ENCODE measurements at places on chromosomes 1 and 21.

GRCh38 chr1:85578321-85579295 is 2.0 kb upstream of the CCN1 start:
- peak; percentile 39 for DNase-seq

DNA sequence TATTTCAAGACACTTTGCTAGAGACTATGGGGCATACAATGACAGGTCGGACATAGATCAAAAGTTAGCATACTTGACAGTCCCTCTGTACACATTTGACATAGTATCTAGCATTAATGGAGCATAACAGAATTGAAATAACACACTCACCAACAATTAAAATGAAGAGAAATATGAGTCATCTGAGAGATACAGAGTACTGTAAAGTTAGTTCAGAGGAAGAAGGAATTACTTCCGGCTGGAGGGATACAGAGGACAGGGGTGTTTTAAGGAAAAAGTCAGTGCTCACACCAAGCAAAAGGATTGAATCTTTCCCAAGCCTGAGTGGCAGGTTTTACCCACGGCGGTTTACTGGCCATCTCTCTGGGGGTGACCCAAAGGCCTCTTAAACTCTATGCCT is 2.4 kb downstream of the ZMYND12 start:
- no peak for DNase-seq

- DNase-seq, result no peak
Observed at GRCh38 chr1:209678981-209679539, 3.8 kb downstream of the G0S2 start.

- DNase-seq, result no peak
Observed at GRCh38 chr1:6511056-6511455, 19.6 kb upstream of the PLEKHG5 start.

DNA sequence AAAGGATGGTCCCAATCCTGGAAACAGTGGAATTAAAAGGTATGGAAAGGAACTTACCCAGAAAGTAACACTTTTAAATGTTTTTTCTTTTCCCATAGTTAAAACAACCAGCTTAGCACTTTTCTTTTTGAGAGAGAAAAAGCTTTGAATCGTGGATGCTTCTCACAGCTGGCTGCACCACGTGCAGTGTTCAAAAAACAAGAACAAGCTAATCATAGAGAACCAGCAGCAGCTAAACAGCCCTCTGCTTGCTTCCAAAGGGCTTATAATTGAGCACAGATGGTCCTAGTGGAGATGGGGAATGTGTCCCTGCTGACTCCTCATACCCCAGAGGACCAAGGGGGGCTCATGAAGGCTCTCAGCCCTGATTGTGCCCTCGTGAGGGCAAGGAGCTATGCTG is 26.4 kb downstream of the UTP25 start:
- no peak for DNase-seq

- no peak for DNase-seq
Observed at GRCh38 chr1:93908394-93909145, 660 bp downstream of the GCLM start.

DNA sequence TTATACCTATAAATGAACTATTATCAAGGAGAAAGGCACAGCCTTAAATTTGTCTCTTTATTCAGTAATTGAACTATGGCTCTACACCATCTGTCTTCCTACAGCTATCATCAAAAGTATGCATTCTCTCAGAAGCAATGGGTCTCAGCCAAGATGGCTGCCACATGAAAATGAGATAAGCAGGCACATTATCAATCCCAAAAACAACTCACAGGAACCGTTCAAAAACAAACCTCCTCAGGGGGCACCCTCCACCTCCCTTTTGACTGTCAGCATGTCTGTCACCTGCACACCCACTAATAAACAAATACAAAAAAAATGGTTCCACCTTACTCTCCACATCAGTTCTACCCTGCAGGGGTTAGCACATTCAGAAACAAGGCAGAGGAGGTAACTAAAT is 23.6 kb downstream of the KIAA0319L start:
- DNase-seq, result no peak

- DNase-seq, result no peak
Observed at GRCh38 chr21:33835920-33836319, 79.7 kb downstream of the ATP5PO start.

DNA sequence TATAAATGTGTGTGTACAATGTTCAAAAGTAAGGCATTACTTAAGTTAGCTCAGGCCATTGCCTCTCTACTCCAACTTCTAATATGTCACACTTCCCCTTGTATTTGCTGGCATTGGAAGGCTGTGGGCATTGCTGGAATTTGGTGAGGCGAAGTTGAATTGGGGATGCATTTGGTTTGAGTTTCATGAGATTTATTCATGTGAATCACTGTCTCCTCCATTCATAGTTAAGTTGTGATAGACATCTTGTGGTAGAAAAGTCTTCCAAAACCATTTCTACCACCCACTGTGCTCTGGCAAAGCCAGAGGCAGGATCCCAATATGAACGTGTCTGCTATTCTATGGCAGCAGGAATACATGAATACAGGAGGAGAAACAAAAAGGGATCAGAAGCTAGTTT is 397.8 kb upstream of the USP24 start:
- no peak for DNase-seq

GRCh38 chr1:208300084-208300770 is 56.0 kb upstream of the PLXNA2 start:
- DNase-seq, result no peak

DNA sequence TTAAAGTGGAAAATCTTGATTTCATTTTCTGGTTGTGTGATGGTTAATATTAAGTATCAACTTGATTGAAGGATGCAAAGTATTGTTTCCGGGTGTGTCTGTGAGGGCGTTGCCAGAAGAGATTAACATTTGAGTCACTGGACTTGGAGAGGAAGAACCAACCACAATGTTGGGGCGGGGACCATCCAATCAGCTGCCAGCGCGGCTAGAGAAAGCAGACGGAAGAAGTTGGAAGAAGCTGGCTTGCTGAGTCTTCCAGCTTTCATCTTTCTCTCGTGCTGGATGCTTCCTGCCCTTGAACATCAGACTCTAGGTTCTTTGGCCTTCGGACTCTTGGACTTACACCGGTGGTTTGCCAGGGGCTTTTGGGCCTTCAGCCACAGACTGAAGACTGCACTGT is 832.6 kb upstream of the TMPRSS15 start:
- DNase-seq, result no peak

DNA sequence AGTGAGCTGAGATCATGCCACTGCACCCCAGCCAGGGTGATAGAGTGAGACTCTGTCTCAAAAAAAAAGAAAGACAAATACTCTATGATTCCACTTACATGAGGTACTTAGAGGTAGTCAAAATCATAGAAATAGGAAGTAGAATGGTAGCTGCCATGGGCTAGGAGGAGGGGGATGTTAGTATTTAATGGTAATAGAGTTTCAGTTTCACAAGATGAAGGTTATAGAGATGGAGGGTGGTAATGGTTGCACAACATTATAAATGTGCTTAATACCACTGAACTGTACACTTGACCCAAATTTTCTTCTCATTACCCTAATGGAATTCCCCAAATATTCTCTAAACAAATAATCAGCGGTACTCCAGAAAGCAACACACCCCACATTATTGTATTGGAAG is 12.8 kb downstream of the EIF2B3 start:
- DNase-seq, result no peak

GRCh38 chr1:75237316-75237715 is 103.1 kb downstream of the LHX8 start:
- no peak for DNase-seq

GRCh38 chr1:97947695-97948094 is 26.9 kb upstream of the DPYD start:
- DNase-seq, result no peak

DNA sequence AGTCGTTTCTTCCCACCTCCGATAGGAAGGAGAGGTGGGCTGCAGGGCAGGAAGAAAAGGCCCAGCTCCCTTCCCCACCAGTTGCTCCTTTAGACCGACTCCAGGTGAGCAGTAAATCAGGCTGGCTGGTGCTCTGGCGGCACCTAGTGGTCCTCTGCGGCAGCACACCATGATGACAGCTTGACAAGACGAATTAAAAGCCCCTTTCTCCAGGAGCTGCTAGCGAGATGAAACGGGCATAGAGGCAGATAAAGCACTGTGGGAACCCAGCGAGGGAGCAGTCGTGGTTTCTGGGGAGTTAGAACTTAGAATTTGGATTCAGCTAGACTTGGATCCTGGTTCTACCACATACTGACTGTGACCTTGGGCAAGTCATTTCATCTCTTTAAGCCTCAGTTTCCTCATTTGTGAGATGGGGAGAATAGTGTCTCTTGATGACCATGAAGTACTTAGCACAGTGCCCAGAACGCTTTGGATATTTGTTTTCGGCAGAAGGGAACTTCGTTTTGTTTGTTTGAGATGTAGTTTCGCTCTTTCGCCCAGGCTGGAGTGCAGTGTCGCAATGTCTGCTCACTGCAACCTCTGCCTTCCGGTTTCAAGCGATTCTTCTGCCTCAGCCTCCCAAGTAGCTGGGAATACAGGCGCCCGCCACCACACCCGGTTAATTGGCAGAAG is 21.8 kb upstream of the COL9A2 start:
- DNase-seq, result peak; percentile 72

- no peak for DNase-seq
Observed at GRCh38 chr1:164971391-164971790, 385.1 kb downstream of the LMX1A start.

DNA sequence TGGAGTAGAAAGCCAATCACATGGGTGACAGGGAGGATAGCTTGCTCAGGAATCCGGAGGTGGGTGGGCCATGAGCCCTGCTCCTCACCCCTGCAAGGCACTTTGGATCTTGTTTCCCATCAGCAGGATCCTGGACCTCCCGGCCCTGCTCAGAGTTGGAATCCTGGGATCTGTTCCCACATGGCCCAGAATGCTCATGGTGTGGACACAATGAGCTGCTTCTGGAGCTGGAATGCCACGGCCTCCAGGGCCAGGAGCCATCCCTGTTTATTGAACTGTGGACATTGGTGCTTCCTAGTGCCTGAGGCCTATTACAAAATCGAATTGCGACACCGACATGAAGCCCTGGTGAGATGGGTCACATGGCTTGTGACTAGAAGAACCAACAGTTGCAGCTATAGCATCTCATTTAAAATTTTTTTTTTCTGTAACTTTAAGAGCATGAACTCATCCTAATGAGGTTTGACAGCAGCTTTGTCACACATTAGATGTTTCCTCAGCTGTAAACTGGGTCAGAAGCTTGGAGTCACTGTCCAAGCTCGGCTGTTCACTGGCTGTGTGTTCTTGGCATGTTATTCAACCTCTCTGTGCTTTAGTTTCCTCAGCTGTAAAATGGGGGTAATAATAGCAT is 40.4 kb upstream of the GOLT1A start:
- peak; percentile 80 for DNase-seq

DNA sequence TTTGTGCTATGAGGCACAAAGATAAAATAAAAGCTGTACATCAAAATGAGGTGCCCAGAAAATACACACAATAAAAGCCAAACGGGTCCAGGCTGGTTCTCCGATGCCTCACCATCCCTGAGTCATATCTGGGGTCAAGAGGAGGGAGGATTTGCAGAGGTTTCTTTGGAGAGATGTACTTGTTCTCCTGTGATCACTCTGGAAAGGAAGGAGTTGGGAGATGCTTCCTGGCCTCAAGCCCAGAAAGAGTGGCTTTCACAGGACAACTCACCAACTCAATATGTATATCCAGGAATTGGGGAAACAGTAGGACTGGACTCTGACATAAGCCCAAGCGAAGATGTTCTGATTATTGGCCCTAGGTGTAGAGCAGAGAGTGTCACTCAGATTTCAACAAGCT is 51.9 kb downstream of the DIPK1A start:
- DNase-seq, result no peak

GRCh38 chr1:205068001-205068400 is 16.3 kb downstream of the TMEM81 start:
- no peak for DNase-seq

- DNase-seq, result no peak
Observed at GRCh38 chr1:11566042-11566850, 87.3 kb downstream of the DISP3 start.

DNA sequence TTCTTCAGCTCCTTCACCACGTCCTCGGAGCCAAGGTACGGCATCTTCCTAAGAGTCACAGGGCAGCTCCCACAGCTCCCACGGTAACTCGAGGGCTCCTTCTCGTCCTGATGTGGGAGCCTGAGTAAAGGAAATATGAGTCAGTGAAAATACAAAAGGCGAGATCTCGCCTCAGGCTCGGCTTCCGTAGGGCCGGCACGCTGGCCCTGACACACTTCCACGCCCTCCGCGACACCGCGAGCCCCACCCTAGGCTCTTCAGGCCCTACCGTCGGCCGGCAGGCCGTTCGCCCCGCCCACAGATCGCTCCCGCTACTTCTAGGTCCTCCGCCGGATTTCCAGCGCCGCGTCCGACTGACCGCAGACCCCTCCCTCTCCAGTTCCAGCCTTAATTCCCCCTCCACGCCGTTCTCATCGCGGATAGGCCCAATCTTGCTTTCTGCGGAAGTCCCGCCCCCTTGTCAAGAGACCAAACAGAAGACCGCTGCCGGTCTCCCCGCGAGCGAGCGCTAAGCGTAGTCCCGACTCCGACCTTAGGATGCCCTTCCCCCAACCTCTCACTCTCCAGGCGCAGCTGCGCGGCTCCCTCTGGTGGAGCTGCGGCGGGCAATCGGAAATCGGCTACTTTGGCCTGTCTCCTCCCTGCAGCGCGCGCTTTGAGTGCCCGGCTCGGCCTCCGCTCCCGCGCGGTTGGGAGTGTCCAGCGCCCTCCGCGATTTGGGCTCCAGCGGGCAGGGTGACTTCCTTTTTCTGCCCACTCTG is at the start of the genes AP4B1 and DCLRE1B:
TSS of gene AP4B1 (minus strand) at position 126 of the 761 bp plus-strand sequence. CDS start at position 44, 82 bp downstream.
TSS of gene DCLRE1B (plus strand) at position 653 of the 761 bp plus-strand sequence. CDS start 261 bp downstream, outside the sequence.
- DNase-seq, result peak; percentile 97

- DNase-seq, result no peak
Observed at GRCh38 chr21:45064618-45065399, 9.6 kb upstream of the ADARB1 start.

DNA sequence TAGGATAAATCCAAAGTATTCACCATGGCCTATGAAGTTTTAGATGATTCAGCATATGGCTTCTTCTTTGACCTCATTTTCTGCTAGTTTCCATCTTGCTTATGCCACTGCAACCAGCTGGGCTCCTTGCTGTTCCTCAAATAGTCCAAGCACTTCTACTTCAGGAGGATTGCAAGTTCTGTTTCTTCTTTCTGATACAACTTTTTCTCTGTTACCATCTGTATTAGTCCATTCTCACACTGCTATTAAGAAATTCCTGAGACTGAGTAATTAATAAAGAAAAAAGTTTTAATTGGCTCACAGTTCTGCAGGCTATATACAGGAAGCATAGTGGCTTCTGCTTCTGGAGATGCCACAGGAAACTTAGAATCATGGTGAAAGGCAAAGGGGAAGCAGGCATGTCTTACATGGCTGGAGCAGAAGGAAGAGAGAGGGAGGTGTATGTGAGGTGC is 20.3 kb downstream of the PTGS2 start:
- no peak for DNase-seq

GRCh38 chr1:69528376-69528775 is 39.3 kb upstream of the LRRC7 start:
- no peak for DNase-seq

- DNase-seq, result no peak
Observed at GRCh38 chr1:52659851-52660596, 27.1 kb downstream of the SHISAL2A start.

- DNase-seq, result no peak
Observed at GRCh38 chr1:47547753-47548573, 110.1 kb downstream of the FOXD2 start.

Measured in breast epithelium (tissue), 4 donors.